CD4-positive, alpha-beta T cell treated with Interleukin-6 at 100 ng/mL for 8 hours (primary cell): ENCODE measurements at places on chromosomes 11 and 22.

DNA sequence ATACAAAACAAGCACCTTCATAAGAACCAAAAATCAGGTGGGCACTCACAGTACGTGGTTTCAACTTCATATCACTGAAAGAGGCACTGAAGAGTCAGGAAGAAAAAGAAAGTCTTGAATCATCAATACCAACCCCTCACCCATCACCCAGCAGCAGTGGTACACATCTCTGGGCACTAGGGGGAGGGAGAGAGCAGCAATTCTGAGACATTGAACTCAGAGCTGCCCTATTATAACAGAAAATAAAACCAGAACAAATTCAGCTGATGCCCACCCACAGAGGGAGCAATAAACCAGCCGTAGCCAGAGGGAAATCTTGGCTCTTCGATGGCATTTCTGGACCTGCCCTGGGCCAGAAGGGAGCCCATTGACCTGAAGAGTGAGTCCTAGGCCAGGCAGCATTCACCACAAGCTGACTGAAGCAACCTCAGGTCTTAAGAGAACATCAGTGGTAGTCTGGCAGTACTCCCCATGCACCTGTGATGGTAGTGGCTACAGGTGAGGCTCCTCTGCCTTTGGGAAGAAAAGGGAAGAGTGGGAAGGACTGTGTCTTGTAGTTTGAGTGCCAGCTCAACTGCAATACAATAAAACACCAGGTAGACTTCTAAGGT lies 42.2 kb upstream of the FAM181B start:
- peak; percentile 13 for DNase-seq

- DNase-seq: no peak
Measured at GRCh38 chr11:23644443-23644842, 784.2 kb upstream of the CCDC179 start.

GRCh38 chr22:23200898-23201297 lies 20.6 kb downstream of the BCR start:
- no peak for DNase-seq

DNA sequence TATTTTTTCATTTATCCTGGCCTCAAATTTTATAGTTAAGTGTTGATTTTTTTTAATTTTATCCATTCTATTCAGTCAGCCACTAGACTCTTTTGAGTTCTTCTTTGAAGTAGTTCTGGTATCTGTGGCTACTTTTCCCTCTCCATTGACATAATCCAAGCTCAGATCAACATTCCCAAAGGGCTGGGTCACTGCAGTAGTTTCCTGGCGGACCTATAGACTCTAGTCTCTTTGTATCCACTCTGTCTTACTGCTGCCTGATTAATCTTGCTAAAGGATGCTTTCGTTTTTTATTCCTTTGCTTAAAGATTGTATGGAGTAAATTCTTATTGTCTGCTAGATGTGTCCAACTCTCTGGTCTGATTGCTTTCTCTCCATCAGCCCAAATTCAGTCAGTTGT lies 87.6 kb downstream of the UVRAG start:
- DNase-seq: no peak

DNA sequence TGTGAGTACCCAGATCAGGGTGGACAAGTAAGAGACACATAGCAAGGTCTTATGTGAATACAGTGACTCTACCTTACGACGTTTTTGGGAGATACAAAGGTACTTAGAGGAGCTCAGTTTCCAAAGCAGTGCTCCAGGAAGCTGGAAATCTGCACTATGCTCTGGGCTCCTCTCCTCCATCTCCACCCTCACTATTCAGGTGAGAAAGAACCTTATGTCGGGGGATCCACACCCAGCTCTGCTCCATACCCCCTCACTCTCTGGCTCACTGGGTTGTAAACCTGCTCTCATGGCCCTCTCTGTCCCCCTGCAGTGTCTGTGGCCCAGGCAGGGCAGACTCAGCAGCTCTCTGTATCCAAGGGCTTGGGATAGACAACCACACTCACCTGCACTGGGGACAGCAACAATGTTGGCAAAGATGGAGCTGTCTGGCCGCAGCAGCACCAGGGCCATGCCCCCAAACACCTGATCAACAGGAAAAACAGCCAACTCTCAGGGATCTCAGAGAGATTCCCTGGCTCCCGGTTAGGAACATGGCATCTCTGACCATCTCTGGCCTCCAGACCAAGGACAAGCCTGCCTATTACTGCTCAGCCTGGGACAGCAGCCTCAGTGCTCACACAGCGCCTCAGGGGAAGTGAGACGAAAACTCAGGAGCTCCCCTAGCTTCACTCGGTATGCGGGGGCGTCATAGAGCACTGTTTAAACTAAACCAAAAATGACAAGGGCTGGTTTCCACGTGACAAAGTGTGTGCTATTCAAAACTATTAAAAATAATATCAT lies 60.9 kb upstream of the TOP3B start:
- DNase-seq: no peak

GRCh38 chr11:134572741-134573675 lies 161.0 kb upstream of the B3GAT1 start:
- no peak for DNase-seq

DNA sequence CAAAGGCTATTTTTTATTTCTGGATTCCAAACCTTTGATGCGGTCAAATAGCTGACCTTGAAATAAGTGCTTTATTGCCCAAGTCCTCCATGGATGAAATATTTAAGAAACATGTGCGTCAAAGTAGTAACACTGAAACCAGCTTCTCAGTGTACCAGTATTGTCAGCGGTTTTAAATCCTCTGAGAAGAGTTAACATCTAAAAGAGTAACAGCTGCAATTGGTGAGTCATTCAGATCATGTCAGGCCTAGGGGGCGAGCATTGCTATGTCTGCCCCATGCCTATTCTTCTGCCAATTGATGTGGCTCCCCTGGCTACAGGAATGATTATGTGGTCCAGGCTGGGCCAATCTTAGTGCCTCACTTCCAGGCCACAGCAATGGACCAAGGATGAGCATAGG lies 263.3 kb upstream of the SORL1-AS1 start:
- no peak for DNase-seq
